Kidney (tissue), 22 donors: ENCODE measurements at places on chromosomes 3 and 15. TPM values are rescaled to one million over a fixed set of nuclear protein-coding genes. Genes with fewer than 3 reads are reported as not detected.
A peak's percentile ranks its signal among the peaks of the same experiment; 100 is the strongest.

DNA sequence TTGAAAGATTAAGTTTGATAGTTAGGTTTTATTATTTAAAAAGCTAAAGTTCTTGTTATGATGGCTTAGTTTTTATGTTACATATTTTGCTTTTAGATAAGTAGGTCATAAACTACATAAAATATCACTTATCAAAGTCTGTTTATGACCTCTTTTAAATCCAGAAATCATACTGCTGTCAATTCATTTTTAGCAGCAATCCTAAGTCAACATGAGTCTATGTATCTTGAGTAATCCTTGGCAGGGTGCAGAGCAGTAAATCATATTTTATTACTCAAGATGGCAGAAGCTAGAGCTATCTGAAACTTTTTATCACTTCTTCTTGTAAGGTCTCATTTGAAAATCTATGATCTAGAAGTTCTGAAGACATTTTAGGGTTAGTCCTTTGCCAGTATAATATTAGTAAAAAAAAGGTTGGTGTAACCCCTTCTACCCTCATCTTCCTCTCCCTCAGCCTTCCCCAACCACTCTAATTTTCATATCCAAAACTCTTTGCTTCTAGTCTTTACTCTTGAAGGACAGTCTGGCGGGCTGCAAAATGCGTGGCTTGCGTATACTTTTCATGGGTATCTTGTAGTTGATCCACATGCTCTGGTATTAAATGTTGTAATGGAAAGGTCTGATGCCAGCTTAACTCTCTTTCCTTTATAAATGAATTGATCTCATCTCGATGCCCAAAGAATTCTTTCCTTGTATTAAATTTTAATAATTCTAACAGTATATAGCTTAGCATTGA, 134.0 kb upstream of the THRB start:
- no peak for DNase-seq

DNA sequence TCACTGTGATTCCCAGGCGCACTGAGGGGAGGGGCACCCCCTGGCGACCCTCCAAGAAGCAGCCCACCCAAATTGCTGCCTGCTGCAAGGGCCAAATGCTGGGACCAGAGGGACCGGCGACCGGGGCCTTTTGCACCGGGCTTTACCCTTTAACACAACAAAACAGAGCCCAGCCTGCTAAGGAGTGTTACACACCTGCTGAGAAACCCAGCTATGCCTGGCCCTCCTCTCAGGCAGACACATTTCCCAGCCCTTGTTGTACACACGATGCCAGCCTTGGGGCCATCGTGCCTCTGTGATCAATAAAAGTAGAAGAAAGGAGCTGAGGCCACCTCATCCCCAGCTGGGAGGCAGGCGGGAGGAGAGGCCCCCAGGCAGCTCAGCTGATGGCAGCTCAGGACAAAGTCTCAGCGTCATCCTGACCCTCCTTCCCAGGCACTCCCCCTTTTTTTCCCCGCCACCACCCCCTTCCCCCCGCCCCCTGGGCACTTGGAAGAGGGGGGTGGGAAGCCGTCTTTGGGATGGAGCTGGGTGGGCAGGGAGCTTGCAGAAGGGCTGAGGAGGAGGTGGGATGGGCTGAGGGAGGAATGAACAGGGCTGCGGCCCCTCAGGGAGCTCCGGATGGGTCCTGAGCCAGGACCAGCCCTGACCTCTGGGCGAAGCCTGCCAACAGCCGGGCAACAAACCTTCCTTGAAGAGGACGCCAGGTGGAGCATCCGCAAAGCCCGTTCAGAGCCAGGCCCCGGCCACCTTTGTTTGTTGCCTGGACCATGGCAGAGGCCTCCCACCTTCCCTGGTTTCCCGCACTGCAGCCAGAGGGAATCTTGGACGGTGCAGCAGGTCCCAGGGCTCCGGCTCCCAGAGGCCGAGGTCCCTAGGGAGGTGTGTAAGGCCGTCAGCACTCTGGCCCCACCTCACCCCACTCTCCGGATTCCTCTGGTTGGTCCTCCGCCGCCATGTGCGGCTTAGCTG, 45.9 kb upstream of the SEC61A1 start:
- DNase-seq = no peak

DNA sequence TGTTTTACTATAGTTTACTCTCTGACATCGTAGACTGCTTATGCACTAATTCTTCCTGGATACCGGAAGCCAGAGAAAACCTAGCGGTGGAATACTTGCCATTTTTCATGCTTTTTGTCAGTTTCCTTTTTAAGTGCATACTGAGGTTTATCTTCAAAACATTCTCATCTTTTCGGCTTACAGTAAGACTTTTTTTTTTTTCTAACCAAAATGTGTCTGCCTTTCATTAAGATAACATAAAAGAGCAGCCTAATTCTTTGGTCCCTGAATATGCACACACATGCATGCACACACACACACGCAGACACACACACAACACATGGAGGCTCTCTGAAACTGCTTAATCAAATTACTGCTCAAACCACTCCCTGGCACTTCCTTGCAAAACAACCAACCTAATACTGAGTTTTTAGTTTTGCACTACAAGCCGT, 1.3 kb downstream of the ZNF445 start:
- peak; percentile 23 for DNase-seq

DNA sequence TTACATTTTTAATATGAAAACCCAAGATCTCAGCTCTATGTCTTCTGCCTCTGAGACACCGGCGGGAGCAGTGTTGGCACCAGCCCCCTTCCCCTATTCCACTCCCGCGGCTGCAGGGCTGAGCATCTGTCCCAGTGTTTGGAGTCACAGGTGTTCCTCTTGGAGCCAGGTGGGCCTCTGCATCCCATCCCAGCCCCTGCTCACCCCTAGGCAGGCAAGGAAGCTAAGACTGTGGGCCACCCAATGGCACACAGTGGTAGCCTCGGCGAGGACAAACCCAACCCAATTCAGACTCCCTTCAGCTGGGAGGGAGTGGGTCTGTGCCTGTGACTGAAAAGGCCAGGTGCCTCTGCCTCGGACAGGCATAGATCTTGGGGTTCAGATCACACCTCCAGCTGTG, 3.1 kb downstream of the CHST13 start:
- DNase-seq = no peak

DNA sequence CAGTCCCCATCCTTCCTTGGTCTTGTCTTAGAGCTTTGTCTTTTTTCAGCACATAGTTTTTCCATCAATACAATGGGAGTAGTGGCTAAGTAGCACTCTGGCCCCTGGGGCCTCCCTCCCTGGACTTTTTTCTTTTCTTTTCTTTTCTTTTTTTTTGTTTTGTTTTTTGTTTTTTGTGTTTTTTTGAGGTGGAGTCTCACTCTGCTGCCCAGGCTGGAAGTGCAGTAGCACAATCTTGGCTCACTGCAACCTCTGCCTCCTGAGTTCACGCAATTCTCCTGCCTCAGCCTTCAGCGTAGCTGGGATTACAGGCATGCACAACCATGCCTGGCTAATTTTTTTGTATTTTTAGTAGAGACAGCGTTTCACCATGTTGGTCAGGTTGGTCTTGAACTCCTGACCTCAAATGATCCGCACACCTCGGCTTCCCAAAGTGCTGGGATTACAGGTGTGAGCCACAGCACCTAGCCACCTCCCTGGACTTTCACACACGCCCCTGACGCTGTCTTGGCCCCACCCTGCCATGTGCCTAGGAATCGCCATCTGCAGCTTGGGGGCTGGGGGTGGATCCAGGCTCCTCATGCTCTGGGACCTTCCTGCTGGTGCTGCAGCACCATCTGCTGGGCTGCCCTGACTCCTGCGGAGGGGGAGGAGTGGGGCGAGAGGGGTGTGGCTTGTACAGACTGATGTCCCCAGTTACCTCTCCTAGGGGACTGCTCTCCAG, 2.8 kb downstream of the C15orf39 start:
- peak; percentile 93 for DNase-seq

DNA sequence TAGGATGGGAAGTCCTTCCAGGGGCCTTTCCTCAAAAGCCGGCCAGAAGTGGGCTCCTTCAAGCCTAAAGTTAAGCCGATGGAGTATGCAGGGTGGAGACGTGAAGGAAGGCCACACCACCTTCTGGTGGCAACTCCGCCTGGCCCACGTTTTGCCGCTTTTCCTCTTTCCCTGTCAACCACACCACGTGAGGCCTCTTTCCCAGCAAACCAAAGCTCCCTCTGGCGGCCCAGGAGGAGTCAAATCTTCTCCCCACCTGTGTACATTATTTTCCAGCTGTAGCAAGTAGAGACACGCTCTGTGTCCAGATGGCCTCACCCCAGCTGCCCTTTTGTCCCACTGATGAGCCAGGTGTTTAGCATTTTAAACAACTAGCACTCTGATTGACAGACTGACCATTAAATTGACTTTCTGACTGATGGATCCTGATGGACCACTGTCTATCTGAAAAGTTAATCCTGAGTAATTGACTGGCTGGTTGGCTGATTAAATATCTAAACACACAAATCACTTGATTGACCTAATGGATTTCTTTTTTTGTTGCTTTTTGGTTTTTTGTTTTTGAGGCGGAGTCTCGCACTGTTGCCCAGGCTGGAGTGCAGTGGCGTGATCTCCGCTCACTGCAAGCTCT, 59.6 kb upstream of the ZBTB38 start:
- DNase-seq = peak; percentile 72

BFSP2 gene
- total RNA-seq = 0.41 TPM
